ENCODE measurements at places on chromosomes 4 and X. TPM values are rescaled to one million over a fixed set of nuclear protein-coding genes. Genes with fewer than 3 reads are reported as not detected.

- no peak overlapping the region for H3K27ac ChIP-seq
- no peaks in the 10 kb centered on the region for H3K4me1 ChIP-seq
- DNase-seq = no peak
- H3K4me3 ChIP-seq = no peak overlapping the region
- no peaks in the 10 kb centered on the region for H3K27me3 ChIP-seq
Observed at GRCh38 chrX:124274438-124275181, 57.9 kb upstream of the TEX13D start.

DNA sequence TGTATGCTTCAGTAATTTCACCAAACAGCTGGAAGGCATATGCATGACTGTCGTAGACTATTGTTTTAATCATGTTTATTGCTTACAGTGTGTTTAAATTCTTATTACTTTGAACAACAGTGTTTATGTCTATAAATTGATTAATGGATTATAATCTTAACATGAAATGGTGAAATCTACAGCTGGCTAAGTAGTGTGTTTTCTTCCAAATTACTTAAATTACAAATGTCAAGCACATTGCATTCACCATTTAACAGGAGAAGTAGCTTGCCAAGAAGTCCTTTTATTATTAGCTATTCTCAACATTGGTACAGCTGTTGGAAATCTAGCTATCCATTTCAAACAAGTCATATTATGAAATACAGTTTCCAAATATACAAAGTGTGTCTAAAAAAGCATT lies 849.3 kb upstream of the PCDH10 start:
- H3K4me1 ChIP-seq = no peaks in the 10 kb centered on the region
- no peak overlapping the region for H3K4me3 ChIP-seq
- DNase-seq = no peak
- H3K27ac ChIP-seq = no peak overlapping the region

GRCh38 chr4:114488301-114488982 lies 110.2 kb upstream of the UGT8 start:
- DNase-seq = no peak
- H3K27ac ChIP-seq = no peak overlapping the region
- no peaks in the 10 kb centered on the region for H3K4me1 ChIP-seq
- H3K27me3 ChIP-seq = no peaks in the 10 kb centered on the region
- no peaks in the 10 kb centered on the region for H3K36me3 ChIP-seq

The ALAS2 gene
- 0.94 TPM for total RNA-seq

The HPSE gene
- total RNA-seq = 1.3 TPM

The CDS1 gene
- 0.15 TPM for total RNA-seq

The USP51 gene
- total RNA-seq = 3.2 TPM

GRCh38 chr4:25238052-25238451 lies 4.2 kb downstream of the PI4K2B start:
- no peaks in the 10 kb centered on the region for H3K36me3 ChIP-seq
- DNase-seq = no peak
- H3K27ac ChIP-seq = no peak overlapping the region
- H3K4me1 ChIP-seq = peaks cover 37% of the 10 kb centered on the region
- H3K27me3 ChIP-seq = no peaks in the 10 kb centered on the region

GRCh38 chr4:103073792-103074438 lies 2.6 kb downstream of the SLC9B2 start:
- H3K27me3 ChIP-seq = no peaks in the 10 kb centered on the region
- H3K4me3 ChIP-seq = no peak overlapping the region
- peaks cover 31% of the 10 kb centered on the region for H3K4me1 ChIP-seq
- H3K36me3 ChIP-seq = no peaks in the 10 kb centered on the region

- no peak overlapping the region for H3K4me3 ChIP-seq
- H3K27me3 ChIP-seq = no peaks in the 10 kb centered on the region
- no peak overlapping the region for H3K27ac ChIP-seq
- no peaks in the 10 kb centered on the region for H3K4me1 ChIP-seq
Observed at GRCh38 chr4:167989815-167990214, 102.5 kb upstream of the ANXA10 start.

GRCh38 chrX:45134315-45134731 lies 66.4 kb downstream of the DIPK2B start:
- H3K36me3 ChIP-seq = no peaks in the 10 kb centered on the region
- H3K4me1 ChIP-seq = no peaks in the 10 kb centered on the region
- H3K4me3 ChIP-seq = no peak overlapping the region

- no peak overlapping the region for H3K4me3 ChIP-seq
- H3K27ac ChIP-seq = no peak overlapping the region
- H3K36me3 ChIP-seq = no peaks in the 10 kb centered on the region
- DNase-seq = no peak
Observed at GRCh38 chr4:118326585-118326984, 26.2 kb downstream of the PRSS12 start.

The CT47B1 gene
- not detected for total RNA-seq

DNA sequence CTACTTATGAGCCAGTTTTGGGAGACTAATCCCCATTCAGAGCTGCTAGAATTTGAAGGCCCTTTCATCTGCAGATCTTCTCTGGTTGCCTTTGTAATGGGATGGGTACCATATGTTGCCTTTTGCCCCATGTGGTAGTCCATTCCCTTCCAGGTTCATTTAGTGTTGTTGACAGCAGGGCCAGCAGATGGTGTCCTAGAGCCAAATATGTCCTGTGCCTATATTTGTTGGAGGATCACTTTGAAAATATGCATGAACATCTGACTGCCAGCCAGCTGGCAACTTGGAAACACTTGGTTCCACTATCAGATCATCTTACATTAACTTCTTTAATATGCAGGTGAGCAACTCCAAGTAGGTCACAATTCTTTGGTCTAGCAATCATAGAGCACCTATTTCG lies 30.4 kb downstream of the CFAP299 start:
- H3K4me3 ChIP-seq = no peak overlapping the region
- H3K4me1 ChIP-seq = no peaks in the 10 kb centered on the region
- peak; percentile 65 for DNase-seq
- H3K36me3 ChIP-seq = no peaks in the 10 kb centered on the region
- no peak overlapping the region for H3K27ac ChIP-seq
- H3K27me3 ChIP-seq = peaks cover under 1% of the 10 kb centered on the region

DNA sequence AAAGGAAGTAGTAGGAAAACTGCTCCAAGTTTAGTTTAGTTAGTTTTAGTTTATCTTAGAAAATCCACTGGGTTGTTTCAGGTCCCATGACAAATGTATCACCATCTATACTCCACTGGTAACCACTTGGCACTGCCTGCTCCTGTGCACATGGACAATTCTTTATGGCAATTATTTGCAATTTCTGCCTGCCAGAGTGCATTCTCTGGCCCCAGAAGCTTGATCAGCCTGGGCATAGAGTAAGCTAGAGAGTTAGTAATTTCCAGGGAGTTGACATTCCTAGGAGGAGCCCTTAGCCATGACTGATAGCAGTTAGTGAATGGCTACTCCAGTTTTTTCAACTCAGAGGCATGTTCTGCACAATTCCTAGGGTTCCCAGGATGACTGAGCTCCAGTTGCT lies 203.2 kb upstream of the FGF13 start:
- H3K27ac ChIP-seq = no peak overlapping the region
- no peaks in the 10 kb centered on the region for H3K36me3 ChIP-seq
- no peaks in the 10 kb centered on the region for H3K4me1 ChIP-seq
- no peak for DNase-seq

DNA sequence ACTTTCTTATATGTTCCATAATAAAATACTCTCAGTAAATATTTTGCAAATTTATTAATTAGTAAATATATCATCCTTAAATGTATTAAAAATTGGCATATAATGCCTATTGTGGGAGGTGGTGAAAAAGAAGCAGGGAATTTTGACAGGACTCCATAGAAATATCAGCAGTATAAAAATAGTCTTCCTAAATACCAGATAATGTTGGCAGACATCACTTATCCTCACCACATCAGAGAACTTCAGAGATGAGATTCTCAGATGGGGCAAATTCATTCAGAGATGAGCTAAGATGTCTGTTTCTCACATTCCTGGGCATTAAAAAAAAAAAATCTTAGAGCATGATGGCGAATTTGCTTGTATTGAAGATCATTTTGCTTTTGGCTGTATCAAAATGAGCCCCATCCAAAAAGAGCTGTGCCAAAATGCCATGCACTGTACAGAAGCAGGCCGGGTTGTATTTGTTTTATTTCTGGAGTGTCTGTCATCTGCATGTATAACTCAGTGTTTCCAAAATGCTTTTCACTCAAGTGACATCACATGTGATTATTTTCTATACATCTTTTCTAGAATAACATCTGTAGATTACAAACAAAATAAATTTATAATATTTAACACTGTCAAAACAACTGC lies 41.7 kb downstream of the ATP8A1 start:
- no peak for DNase-seq
- no peak overlapping the region for H3K4me3 ChIP-seq
- H3K36me3 ChIP-seq = peaks cover 54% of the 10 kb centered on the region
- H3K27ac ChIP-seq = no peak overlapping the region
- no peaks in the 10 kb centered on the region for H3K27me3 ChIP-seq

DNA sequence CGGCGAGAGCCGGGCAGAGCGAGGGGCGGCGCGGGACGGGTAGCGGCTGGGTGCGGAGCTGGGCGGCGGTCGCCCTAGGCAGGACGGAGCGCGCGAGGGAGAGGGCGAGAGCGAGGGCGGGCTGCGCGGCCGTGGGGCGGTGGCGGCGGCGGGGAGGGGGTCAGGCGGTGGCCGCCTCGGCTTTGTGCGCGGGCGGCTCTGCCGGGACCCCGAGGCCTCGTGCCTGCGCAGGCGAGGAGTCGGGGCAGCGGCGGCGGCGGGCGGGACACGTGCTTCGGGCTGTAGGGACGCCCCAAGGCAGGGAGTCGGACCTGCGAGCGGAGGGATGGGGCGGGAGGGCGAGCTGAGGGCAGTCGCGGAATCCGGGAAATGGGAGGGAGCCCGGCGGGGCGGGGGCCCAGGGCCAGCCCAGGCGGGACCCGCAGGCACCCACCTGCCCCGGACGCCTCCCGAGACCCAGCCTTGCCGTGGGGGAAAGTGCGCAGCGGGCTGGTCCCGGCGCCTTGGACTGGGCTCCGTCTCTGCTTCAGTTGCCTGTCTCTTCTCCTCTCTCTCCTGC lies 465 bp downstream of the BMPR1B start:
- no peaks in the 10 kb centered on the region for H3K36me3 ChIP-seq
- H3K27ac ChIP-seq = no peak overlapping the region
- H3K27me3 ChIP-seq = peaks cover 24% of the 10 kb centered on the region
- no peak for DNase-seq
- H3K4me3 ChIP-seq = no peak overlapping the region

GRCh38 chrX:68043713-68044438 lies 389.4 kb downstream of the OPHN1 start:
- H3K27me3 ChIP-seq = no peaks in the 10 kb centered on the region
- H3K36me3 ChIP-seq = no peaks in the 10 kb centered on the region
- H3K27ac ChIP-seq = no peak overlapping the region
- H3K4me3 ChIP-seq = no peak overlapping the region

The CCNG2 gene
- total RNA-seq = 75.0 TPM

DNA sequence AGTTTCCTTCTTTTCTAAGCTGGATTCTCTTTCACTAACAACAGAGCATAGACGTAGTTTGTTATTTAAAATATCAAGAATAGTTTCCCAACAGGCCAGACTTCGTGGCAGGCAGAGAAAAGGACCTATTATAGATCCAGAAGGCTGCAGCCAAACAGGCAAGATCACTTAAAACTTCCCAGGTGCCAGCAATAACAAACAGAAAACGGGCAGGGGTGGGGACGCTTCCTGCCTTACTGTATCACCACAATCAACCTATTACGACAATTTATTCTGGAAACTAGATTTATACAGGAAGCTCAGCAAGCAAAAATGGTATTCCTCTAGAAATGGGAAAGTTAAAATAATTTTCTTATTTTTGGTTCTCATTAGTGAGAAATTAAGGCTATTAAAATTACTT lies 22.1 kb downstream of the RWDD4 start:
- no peak overlapping the region for H3K27ac ChIP-seq
- H3K4me1 ChIP-seq = no peaks in the 10 kb centered on the region
- H3K36me3 ChIP-seq = peaks cover 2% of the 10 kb centered on the region
- no peaks in the 10 kb centered on the region for H3K27me3 ChIP-seq

DNA sequence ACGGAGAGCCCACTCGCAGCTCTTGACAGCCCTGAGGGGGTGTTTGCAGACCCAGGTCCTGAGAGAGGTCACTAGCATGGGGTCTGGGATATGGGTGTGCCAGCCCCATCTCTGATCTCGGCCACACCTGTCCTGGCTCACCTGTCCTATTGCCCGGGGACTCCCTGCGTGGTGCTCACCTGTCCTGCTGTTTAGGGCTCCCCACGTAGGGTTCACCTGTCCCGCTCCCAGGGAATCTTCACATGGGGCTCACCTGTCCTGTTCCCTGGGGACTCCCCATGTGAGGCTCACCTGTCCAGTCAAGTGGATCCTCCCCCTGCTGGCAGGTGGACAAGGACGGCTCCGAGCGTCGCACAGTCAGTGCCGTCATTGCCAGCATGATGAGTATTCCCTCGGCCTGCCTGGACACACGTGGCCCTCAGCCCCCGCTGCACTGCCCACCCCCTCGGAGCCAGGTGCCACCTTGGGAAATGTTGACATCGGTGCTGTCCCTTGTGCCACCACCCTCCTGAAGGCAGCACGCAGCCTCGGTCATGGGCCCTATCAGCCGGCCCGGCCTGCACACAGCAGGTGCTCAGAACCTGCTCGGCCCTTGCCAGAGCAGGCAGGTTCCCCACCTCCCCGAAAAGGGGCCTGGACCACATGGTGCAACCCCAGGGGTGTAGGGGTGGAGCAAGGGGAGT lies 6.3 kb downstream of the SLC49A3 start:
- peaks cover 20% of the 10 kb centered on the region for H3K4me1 ChIP-seq
- H3K27me3 ChIP-seq = peaks cover 8% of the 10 kb centered on the region
- no peak for DNase-seq
- no peak overlapping the region for H3K4me3 ChIP-seq

The HTN3 gene
- total RNA-seq = not detected

GRCh38 chrX:43225626-43226328 lies 430.3 kb upstream of the MAOA start:
- H3K27me3 ChIP-seq = no peaks in the 10 kb centered on the region
- H3K4me3 ChIP-seq = no peak overlapping the region
- H3K4me1 ChIP-seq = no peaks in the 10 kb centered on the region
- no peaks in the 10 kb centered on the region for H3K36me3 ChIP-seq

The SEPSECS gene
- total RNA-seq = 16.3 TPM

GRCh38 chr4:103754844-103755243 lies 35.1 kb upstream of the TACR3 start:
- no peaks in the 10 kb centered on the region for H3K36me3 ChIP-seq
- H3K27ac ChIP-seq = no peak overlapping the region
- DNase-seq = no peak

- no peak overlapping the region for H3K27ac ChIP-seq
- H3K27me3 ChIP-seq = no peaks in the 10 kb centered on the region
- DNase-seq = no peak
- no peak overlapping the region for H3K4me3 ChIP-seq
Observed at GRCh38 chr4:5980436-5981155, 37.6 kb downstream of the C4orf50 start.

DNA sequence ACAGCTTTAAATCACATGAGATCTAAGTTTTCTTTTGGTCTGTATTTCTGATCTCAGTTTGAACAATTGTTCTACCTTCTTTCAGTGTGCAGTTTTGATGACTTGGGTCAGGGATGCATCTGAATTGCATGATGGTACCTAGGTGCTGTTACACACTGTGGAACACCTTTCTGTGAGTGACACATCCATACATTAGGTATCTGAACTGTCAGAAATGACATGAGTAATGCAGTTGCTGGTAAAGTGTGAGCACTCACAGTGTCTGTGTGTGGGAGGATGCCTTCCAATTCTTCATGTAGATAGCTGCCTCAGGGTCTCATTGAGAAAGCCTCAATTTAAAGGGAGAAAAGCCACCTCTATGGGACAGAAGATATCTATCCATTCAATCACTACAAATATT lies 411.9 kb downstream of the PPARGC1A start:
- no peak overlapping the region for H3K4me3 ChIP-seq
- no peaks in the 10 kb centered on the region for H3K27me3 ChIP-seq
- DNase-seq = no peak
- H3K27ac ChIP-seq = no peak overlapping the region
- no peaks in the 10 kb centered on the region for H3K36me3 ChIP-seq

GRCh38 chr4:183599690-183600089 lies 59.3 kb downstream of the RWDD4 start:
- H3K4me3 ChIP-seq = no peak overlapping the region
- no peak for DNase-seq
- no peaks in the 10 kb centered on the region for H3K4me1 ChIP-seq
- H3K36me3 ChIP-seq = no peaks in the 10 kb centered on the region
- H3K27ac ChIP-seq = no peak overlapping the region
